ENCODE measurements at places on chromosomes 7 and 10. TPM values are rescaled to one million over a fixed set of nuclear protein-coding genes. Genes with fewer than 3 reads are reported as not detected.

DNA sequence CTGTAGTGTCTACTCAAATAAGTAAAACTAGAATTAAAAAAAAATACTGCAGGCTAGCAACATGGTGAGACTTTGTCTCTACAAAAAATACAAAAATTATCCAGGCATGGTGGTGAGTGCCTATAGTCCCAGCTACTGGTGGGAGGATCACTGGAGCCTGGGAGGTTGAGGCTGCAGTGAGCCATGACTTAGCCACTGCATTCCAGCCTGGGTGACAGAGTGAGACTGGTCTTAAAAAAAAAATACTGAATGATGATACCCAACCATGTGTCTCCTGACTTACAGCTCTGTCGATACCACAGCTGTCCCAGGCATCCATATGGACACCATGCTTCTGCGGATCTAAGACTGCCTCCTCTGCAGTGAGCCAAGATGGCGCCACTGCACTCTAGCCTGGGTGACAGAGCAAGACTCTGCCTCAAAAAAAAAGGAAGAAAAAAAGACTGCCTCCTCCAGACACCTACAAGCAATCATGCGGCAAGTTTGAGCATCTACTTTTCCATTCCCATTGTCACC lies 7.9 kb upstream of the FRAT1 start:
- DNase-seq, result no peak

- DNase-seq, result no peak
These were observed 21.2 kb downstream of the GFRA1 start for GRCh38 chr10:116251602-116252395.

DNA sequence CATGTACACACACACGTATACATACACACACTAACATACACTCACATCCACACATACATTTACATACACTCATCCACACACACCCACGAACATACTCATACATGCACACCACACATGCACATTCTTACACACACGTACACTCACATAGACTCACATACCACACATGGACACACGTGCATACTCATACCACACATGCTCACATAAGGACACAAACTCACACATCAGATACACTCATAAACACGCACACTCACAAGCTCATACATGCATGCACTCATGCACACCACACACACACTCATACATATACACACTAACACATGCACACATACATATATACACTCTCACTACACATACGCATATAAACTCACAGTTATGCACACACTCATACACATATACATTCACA lies 1.2 kb upstream of the CALN1 start:
- DNase-seq, result no peak

GRCh38 chr10:90885176-90885575 lies 13.4 kb downstream of the RPP30 start:
- DNase-seq, result no peak

GRCh38 chr10:97459111-97459510 lies 13.1 kb downstream of the ZDHHC16 start:
- no peak for DNase-seq

DNA sequence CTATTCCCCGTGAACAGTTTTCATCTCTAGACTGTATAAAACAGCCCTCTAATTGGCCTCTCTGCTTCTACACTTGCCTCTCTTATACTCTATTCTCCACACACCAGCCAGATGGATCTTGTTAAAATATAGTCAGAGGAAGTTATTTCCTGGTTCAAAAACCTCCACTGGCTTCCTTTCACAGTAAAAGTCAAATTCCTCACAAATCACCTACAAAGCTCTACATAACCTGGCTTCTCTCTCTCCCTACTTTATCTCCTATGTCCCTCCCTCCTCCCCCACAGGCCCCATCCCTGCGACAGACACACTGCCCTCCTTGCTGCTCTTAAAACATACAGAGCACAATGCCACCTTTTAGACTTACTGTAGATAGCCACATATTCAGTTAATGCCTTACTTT lies 60.1 kb downstream of the TPK1 start:
- no peak for DNase-seq

GRCh38 chr10:8168836-8169235 lies 114.3 kb downstream of the GATA3 start:
- no peak for DNase-seq

DNA sequence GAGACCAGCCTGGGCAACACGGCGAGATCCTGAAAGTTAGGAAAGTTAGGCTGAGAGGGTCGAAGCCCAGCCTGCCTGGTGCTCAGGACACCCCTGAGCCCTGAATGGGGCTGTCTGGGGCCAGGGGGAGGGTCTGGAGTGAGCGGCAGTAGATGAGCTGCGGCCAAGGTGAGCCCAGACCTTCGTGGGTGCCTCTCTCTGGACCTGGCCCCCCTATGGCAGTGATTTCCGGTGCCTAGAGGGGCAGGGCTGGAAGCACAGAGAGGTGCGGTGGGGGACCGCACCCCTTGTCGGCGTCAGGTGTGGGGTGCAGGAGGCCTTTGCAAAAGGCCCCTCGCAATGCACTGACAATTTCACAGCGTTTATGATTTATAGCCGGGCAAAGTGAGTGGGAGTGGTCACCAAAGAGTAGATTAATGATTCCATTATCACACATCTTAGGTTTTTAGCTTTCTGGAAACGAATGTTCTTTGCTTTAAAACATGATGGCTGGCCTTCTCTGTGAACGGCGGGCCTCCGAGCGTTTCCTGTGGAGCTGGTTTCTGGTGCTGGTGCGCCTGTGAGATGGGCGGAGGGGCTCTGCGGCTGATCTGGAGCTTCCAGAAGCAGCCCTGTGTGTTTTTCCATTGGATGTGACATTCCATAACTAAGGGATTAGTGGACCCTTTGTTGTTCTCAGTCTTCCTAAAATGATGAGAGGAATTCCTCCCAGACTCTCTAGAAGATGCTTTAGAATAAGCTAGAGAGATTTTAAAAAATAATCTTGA lies 171.0 kb upstream of the ZNF32 start:
- no peak for DNase-seq

DNA sequence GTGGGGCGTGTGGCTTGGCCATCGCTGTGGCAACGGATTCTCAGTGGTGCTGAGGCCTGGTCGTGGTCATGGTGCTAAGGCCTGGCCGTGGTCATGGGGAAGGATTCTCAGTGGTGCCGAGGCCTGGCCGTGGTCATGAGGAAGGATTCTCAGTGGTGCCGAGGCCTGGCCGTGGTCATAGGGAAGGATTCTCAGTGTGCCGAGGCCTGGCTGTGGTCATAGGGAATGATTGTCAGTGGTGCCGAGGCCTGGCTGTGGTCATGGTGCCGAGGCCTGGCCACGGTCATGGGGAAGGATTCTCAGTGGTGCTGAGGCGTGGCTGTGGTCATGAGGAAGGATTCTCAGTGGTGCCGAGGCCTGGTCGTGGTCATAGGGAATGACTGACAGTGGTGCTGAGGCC lies 327.9 kb downstream of the ADARB2 start:
- no peak for DNase-seq

DNA sequence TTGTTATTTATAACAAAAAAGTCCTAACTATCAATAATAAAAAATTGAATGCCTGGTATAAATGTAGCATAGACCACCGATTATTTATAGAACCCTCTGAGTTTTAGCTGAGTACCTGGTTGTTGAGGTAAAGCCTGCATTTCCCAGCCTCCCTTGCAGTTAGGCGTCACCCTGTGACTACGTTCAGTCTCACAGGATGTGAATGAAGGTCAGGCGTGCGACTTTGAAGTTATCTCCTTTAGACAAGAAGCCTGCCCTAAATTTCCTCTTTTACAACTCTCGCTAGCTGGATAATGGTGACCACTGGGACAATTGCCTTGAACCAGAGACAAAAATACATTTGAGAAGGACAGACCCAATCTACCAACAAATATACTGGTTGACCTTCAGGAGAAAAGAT lies 67.5 kb upstream of the TES start:
- no peak for DNase-seq

- no peak for DNase-seq
These were observed 6.4 kb downstream of the VAX1 start for GRCh38 chr10:117131376-117132327.

DNA sequence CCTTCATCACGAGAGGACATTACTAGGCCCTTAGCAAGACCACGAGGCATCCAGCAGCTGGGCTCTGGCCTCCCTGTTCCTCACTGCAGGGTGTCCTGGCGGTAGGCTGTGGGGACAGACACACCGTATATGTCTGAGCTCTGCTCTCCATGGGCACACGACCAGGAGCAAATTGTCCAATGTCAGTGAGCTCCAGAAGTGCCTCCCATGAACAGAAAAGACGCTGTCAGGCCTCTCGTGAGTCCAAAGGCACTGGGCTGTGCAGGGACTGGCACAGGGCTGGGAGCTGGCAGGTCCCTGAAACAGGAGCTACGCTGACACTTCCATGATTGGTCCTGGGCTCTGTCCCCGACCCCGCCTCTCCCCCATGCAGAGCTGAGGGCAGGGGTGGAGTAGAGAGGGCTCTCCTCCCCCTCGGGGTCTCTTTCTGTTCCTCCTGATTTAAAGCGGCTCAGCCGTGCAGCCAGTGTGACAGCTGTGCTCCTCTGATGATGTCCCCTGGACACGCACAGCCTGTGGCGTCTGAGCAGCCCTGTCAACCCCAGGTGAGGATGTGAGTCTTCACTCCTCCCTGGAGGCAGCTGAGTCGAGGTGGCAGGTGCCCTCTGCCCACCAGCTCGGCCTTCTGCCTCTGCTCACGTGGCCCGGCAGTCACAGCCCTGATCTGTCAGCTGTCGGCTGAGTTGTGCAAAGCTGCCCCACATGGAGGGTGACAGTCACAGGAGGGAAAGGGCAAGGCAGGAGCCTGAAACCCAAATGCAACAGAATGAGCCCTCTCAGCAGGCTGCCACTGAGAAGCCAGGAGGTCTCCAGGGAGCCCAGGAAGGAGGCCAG lies 13.0 kb downstream of the ANTXRL start:
- no peak for DNase-seq

Gene RADIL
- 4.1 TPM for total RNA-seq

Gene TMEM229A
- not detected for total RNA-seq

Gene TMEM236
- not detected for total RNA-seq

Gene MTURN
- 27.0 TPM for total RNA-seq

Gene UCN3
- not detected for total RNA-seq

Gene IGF2BP3
- not detected for total RNA-seq

Gene SEMA3E
- not detected for total RNA-seq

Gene TFAM
- 34.1 TPM for total RNA-seq
